SHP77 (cell line): ENCODE measurements at places on chromosomes 1 and 21.

GRCh38 chr1:58722967-58723366, 23.1 kb upstream of the MYSM1 start:
- no peak for DNase-seq

- DNase-seq = no peak
Measured at GRCh38 chr1:1091344-1092148, 17.4 kb upstream of the RNF223 start.

- DNase-seq = no peak
Measured at GRCh38 chr1:23720256-23720995, 22.8 kb upstream of the ELOA start.

GRCh38 chr1:186144505-186144904, 230.5 kb downstream of the TPR start:
- no peak for DNase-seq

GRCh38 chr1:156128308-156128653, 13.8 kb downstream of the LMNA start:
- DNase-seq = no peak

DNA sequence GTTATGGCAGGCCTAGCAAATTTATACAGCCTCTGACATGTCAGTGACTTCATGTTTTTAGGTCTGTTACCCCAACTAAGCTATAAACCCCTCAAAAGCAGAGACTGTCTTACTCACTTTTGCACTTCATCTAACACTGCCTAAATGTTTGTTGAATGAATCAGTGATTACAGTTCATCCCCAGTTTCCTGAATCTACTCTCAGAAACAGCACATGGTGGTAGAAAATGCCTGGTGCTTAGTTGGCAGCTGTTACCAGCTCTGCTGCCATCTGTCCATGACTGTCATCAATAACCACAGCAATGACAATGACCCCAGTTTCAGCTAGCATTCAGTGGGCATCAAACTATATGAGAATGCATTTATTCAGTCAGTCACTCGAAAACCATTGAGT, 110.5 kb upstream of the SERBP1 start:
- no peak for DNase-seq

GRCh38 chr1:119652587-119652986, 4.5 kb upstream of the ZNF697 start:
- DNase-seq = no peak

DNA sequence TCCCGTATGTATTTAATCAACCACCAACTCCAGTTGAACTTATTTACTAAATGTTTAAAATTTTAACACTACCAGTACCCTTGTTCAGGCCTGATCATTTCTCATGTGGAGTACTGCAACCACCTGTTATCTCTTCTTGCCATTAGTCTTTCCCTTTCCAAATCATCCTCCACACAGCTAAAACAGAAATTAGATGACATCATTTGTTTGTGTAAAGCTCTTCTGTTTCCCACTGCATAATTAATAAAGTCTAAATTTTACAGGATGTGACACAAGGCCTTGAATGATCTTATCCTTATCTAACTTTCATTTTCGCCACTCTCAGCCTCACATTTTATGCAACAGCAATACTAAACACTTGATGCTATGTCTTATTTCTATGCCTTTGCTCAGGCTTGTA, 24.4 kb downstream of the GDAP2 start:
- DNase-seq = no peak

- peak; percentile 4 for DNase-seq
Measured at GRCh38 chr1:14634486-14634885, 36.0 kb downstream of the KAZN start.

DNA sequence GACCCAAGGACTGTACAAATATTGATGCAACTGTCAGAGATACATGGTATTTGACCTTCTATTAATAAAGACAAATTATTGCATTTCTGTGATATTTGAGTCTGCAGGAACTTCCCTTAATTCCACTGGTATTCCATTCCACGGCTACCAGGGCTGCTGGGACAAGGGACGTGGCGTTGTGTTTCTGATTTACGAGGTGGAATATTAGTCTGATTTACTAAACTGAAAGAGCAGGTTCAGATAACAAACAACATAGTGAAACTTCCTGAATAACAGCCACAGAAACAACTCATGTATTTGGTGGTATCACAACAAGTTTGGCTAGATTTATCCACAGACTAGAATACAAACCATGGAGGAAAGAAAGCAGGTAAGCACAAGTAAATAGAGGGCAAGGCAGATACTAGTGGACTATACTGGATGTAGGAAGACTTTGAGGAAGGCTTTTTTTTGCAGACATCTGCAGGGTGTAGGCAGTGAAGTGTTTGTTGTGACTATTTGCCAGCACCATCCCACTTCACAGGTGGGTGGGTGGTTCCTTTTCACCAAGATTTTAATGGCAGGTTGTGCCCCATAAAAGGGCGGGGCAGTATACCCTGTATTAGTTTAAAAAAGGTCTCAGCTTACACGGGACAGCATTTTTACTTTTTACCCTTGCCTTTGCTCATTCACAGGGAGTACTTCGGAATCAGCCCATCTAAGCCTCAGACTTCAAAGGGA, 100.4 kb downstream of the FGGY start:
- no peak for DNase-seq

DNA sequence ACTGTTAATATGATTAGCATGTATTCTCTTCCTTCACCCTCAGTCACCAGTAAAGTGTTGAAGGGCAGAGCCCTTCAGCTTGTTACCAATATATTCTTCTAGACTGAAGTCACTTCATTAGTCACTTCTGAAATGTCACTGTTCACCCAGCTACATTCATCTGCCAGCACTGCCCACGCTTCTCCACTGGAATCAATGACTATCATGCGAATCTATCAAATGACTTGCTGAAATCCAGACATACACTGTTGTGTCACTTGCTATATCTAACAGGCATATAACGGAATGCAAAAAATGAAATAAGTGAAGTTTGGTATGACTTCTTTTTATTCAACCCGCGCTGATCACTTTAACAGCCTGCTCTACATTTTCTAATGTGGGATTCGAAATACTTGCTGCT, 16.1 kb downstream of the FH start:
- DNase-seq = no peak

DNA sequence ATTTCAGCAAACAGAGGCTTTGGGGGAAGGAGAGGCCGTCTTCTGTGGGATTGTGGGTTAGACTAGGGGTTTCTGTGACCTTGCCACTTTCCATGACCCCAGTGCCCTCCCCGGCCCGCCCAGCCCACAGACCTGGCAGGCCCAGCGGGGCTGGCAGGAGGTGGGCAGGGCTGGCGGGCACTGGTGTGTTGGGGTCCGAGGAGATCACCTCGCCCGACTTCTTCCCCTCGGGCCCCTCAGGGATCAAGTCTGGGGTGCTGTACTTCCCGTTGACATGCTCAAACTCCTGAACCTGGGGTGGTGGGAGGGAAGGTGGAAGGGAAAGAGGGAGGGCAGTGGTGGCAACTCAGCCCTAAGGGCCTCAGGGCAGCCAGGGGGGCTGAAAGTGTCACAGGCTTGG, 56.3 kb downstream of the CHD5 start:
- DNase-seq = no peak

DNA sequence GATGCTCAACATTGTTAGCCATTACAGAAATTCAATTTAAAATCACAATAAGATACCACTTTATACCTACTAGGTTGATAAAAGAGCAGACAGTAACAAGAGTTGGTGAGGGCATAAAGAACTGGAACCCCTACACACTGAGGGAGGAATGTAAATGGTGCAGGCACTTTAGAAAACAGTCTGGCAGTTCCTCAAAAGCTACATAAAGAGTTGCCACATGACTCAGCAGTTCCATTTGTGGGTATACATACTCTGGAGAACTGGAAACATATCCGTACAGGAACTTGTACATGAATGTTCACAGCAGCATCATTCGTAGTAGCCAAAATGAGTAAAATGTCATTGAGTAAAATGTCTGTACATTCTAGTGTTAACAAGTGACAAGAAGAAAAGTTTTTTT, 17.0 kb downstream of the NSL1 start:
- no peak for DNase-seq

GRCh38 chr1:78797108-78797781, 147.6 kb downstream of the IFI44 start:
- DNase-seq = no peak
